ENCODE measurements at places on chromosomes 3 and 15. TPM values are rescaled to one million over a fixed set of nuclear protein-coding genes. Genes with fewer than 3 reads are reported as not detected.

The TRIM71 gene
- total RNA-seq, result 0.20 TPM

The PTX3 gene
- 8.7 TPM for total RNA-seq

The ATG3 gene
- total RNA-seq, result 57.8 TPM

The IL5RA gene
- not detected for total RNA-seq

The TBCCD1 gene
- 16.4 TPM for total RNA-seq

The LEKR1 gene
- 1.2 TPM for total RNA-seq

The GREM1 gene
- not detected for total RNA-seq

The LRRN1 gene
- total RNA-seq, result 2.5 TPM

DNA sequence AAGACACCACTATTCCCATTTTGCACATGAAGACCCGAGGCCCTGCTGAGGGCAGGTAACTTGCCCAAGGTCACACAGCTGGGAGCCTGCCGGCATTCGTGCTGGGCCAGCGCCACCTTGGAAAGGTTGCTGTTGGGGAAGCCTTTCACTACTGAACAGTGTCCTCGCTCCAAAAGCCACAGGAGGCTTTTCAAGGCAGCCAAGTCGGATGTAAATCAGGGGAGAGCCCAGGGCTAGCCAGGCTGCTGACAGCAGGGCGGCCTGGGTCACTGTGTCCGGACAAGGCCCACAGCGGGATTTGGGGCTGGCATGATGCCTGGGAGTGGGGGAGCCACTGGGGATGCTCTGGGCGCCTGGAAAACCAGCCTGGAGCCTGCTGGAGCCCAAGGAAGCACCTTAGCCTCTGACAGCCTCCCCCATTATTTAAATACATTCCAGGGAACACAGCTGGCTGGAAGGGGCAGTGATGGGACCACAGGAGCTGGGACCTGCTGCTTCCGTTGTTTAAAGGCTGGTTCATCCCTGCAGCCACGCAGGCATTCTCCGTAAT lies 10.5 kb downstream of the SLC6A6 start:
- no peaks in the 10 kb centered on the region for H3K4me1 ChIP-seq
- no peak for DNase-seq
- H3K36me3 ChIP-seq, result no peaks in the 10 kb centered on the region
- no peaks in the 10 kb centered on the region for H3K27me3 ChIP-seq
- no peak overlapping the region for H3K27ac ChIP-seq

DNA sequence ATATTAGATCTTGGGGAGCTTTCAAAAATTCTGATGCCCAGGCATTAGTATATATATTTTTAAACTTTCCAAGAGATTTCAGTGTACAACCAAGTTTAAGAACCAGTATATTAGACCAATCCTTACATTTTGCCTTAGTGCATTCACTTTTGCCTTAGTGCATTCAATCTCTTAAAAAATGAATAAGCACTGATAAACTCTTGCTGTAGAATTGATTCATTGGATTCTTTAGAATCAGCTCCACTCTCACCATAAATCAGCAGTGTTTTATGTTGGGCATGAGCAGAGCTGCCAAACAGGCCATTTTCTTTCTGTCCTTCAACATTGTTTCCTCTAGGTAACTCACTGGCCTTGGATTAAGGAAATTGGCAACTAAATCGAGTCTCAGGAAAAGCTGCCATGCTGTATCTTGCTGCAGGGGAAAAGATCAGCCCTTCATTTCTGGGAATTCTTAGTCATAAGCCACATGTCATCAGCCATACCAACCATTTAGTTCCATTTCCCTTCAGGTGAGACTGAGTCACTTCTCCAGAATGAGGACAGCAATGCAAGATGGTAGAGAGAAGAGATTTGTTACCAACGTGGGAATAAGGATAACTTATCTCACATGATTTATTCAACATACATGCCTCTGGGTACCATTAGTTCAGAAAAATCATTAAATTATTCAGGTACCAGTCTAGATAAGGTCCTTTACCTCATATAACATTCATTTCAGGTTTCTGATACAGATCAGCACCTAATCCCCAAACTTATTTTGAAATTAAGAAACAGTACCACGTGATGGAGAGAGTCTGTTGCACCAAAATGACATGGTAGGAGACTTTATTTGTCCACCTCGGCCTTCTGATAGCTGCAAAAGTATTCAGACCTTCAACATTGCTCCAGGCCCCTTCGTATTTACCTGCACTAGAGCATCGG lies 192.5 kb downstream of the P3H2 start:
- no peak overlapping the region for H3K4me3 ChIP-seq
- DNase-seq, result no peak
- no peak overlapping the region for H3K27ac ChIP-seq
- no peaks in the 10 kb centered on the region for H3K27me3 ChIP-seq
- no peaks in the 10 kb centered on the region for H3K4me1 ChIP-seq
- no peaks in the 10 kb centered on the region for H3K36me3 ChIP-seq

- H3K4me1 ChIP-seq, result no peaks in the 10 kb centered on the region
- DNase-seq, result no peak
- no peak overlapping the region for H3K27ac ChIP-seq
Measured at GRCh38 chr15:60787837-60788691, 309.1 kb upstream of the ICE2 start.

DNA sequence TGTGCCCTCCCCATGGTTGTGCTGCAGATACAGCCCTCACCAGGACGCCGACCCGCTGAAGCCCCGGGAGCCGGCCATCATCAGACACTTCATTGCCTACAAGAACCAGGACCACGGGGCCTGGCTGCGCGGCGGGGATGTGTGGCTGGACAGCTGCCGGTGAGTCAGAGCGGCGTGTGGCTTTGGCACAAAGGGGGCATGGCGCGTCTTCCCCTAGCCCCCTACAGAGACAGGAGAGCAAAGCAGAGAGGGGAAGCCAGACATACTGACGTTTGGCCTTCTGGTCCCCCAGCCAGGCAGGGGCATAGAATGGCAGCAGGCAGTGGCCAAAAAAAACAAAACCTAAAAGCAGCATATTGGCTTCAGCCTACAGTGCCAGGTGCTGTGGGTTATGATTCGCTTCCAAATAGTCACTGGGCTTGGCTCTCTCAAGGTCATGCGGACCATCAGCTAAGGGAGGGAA lies 64.0 kb downstream of the MESD start:
- DNase-seq, result no peak
- no peaks in the 10 kb centered on the region for H3K36me3 ChIP-seq
- no peaks in the 10 kb centered on the region for H3K27me3 ChIP-seq
- no peak overlapping the region for H3K27ac ChIP-seq

- no peak for DNase-seq
- H3K4me3 ChIP-seq, result no peak overlapping the region
- no peak overlapping the region for H3K27ac ChIP-seq
- no peaks in the 10 kb centered on the region for H3K4me1 ChIP-seq
- no peaks in the 10 kb centered on the region for H3K27me3 ChIP-seq
Measured at GRCh38 chr3:178551916-178552321, 15.7 kb downstream of the KCNMB2 start.

GRCh38 chr15:79364571-79365240 lies 53.8 kb downstream of the TMED3 start:
- H3K27me3 ChIP-seq, result no peaks in the 10 kb centered on the region

DNA sequence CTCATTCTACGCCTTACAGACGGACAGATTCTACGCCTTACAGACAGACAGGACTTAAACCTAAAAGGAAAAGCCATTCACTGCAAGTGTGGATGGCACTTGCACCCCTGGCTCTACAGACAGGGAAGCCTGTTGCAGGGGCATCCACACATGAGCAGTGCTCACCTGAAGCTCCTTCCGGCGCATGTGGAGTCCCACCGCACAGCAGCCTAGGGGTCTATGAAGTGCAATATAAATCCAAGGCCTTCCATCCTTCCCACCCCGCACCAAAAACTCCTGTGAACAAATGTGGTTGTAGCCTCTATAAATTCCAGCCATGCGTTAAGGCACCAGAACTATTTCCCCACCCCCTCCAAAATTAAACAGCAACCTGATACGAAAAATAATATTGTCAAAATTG lies 121.3 kb downstream of the LRIG1 start:
- H3K4me3 ChIP-seq, result no peak overlapping the region
- peaks cover 32% of the 10 kb centered on the region for H3K36me3 ChIP-seq
- no peak for DNase-seq
- H3K27me3 ChIP-seq, result no peaks in the 10 kb centered on the region
- H3K27ac ChIP-seq, result no peak overlapping the region

DNA sequence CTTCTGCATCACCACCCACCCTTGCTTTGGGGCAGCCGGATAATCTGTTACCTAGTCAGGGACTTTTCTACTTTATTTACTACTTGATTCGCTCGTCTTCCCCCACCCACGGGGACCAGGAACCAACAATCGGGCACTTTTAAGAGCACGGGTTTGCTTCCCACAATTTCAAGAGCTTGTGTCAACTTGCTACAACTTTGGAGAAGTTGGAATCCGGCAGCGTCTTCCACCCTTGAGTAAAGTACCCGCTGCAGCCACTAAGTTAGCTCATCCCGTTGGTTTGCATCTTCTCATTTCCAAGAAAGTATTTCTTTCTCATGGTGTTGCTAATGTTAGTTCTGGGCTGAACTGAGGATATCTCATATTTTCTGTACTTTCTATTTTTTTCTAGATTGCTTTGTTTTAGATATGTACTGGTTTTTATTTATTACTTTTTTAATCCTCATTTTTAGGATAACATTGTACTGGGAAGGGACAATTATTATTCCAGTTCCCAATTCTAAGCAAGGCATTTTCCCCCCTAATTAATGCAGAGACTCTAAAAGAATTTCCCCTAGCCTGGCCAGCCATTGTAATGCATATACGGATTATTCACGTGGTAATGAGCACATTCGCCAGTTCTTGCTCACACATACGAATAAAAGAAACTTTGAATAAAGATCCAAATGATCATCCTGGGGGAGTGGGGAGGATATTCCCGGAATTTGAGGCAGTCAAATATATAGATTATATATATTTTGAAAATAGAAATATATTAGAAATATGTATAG lies 4.0 kb downstream of the SOX2 start:
- peaks cover 62% of the 10 kb centered on the region for H3K27me3 ChIP-seq
- no peak for DNase-seq
- no peaks in the 10 kb centered on the region for H3K36me3 ChIP-seq
- H3K27ac ChIP-seq, result no peak overlapping the region

GRCh38 chr3:150599611-150600297 lies 3.4 kb upstream of the SELENOT start:
- H3K27me3 ChIP-seq, result no peaks in the 10 kb centered on the region
- H3K27ac ChIP-seq, result no peak overlapping the region
- peaks cover 4% of the 10 kb centered on the region for H3K4me1 ChIP-seq
- H3K4me3 ChIP-seq, result no peak overlapping the region
- no peaks in the 10 kb centered on the region for H3K36me3 ChIP-seq

DNA sequence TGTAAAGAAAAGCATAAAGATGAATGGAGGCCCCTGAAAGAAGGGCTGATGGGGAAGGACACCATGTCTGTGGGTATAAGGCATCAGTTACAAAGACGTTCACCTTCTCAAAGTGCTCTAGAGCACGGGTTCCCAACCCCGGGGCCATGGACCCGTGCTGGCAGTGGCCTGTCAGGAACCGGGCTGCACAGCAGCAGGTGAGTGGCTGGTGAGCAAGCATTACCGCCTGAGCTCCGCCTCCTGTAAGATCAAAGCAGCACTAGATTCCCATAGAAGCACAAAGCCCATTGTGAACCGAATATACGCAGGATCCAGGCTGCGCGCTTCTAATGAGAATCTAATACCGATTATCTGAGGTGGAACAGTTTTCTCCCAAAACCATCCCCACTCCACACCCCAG lies 25.7 kb downstream of the MYO1E start:
- no peak overlapping the region for H3K4me3 ChIP-seq
- H3K27ac ChIP-seq, result no peak overlapping the region
- DNase-seq, result no peak

DNA sequence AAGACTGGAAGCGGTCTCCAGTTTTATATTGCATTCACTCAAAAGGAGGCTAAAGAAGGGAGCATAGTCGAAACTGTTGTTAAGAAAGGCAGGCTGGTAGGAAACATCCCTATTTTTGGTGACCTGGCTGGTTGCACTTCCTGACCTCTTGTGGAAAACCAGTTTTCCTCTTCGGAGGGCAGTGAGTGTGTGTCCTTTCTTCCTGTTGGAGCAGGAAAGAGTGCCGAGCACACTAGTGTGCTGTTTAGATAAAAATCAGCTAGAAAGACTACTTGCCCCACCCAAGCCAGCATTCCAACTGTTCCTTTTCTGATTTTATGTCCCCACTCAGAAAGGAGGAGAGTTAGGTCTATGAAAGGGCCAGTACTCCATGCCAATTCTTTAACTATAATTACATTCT lies 65.1 kb upstream of the CCR4 start:
- H3K36me3 ChIP-seq, result no peaks in the 10 kb centered on the region
- H3K4me1 ChIP-seq, result peaks cover 6% of the 10 kb centered on the region
- H3K27me3 ChIP-seq, result no peaks in the 10 kb centered on the region
- no peak overlapping the region for H3K27ac ChIP-seq
- H3K4me3 ChIP-seq, result no peak overlapping the region
- no peak for DNase-seq

- no peaks in the 10 kb centered on the region for H3K36me3 ChIP-seq
- H3K4me1 ChIP-seq, result peaks cover 23% of the 10 kb centered on the region
- no peak overlapping the region for H3K27ac ChIP-seq
- no peak overlapping the region for H3K4me3 ChIP-seq
- no peak for DNase-seq
Measured at GRCh38 chr3:124587053-124587408, 143.2 kb upstream of the UMPS start.

DNA sequence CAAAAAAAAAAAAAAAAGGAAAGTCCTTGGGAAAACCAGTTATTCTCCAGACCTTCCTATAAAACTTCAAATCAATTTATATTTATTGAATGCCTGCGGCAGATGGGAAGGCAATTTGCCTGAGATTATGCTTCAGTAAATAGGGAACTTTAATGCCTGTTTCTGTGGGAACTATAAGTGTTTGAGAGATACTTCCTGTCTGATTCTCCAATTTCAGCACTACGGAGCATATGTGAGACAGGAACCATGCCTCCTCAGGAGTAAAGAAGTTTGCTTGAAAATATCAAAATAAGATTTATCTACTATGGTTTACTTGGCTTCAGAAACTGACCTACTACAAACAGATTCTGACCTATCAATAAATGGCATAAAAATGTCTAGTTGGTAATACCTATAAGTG lies 135.5 kb downstream of the CBLB start:
- no peak overlapping the region for H3K4me3 ChIP-seq
- DNase-seq, result no peak
- H3K27me3 ChIP-seq, result no peaks in the 10 kb centered on the region
- H3K4me1 ChIP-seq, result no peaks in the 10 kb centered on the region

All from naive thymus-derived CD4-positive, alpha-beta T cell (primary cell).